Stimulated activated CD8-positive, alpha-beta memory T cell treated with anti-CD3 and anti-CD28 coated beads, Interleukin-2, amount 100 ng/mL, for 1 hour (primary cell): ENCODE measurements at places on chromosomes 4 and X.

GRCh38 chr4:89906777-89907521, 12.3 kb downstream of the MMRN1 start:
- no peak for DNase-seq

- DNase-seq: no peak
These were observed 16.8 kb downstream of the MEPE start for GRCh38 chr4:87849612-87850011.

GRCh38 chrX:47185241-47185640, 8.4 kb upstream of the UBA1 start:
- no peak for DNase-seq

DNA sequence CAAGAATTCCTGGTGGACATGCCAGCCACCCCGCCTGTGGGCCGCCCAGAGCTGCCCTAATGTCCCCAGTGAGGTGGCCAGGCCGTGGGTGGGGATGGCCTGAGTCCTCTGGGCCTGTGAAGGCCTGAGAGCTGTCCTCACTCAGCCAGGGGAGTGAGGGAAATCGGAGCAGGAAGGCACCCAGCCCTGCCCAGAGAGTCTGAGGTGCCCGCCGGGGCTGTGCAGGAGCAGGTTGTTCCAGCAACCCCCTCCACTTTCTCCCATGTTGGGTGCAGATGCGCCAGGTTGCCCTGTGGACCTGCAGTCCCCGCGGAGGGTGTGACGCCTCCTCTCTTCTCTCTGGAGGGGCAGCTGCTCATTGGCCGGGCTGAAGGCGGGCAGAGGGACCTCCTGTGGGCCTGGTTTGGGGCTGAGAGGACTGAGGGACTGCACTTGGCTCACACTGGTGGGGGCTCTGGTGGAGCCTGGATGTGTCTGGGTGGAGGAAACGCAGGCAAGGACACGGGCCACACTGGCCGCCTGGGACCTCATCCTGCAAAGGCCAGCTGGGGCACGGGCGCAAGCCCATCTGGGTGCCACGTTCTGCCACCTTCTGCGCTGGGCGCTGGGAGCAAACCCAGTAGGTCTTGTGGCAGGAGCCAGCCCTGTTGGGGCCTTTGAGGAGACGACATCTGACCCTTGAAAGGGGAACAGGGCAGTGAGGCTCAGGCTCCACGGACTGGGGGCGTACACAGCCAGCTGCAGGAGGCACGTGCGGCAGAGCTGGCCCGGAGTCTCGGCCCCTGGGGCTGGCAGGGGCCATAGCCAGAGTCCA, 14.0 kb downstream of the DOK7 start:
- no peak for DNase-seq

GRCh38 chr4:147093206-147093605, 147.5 kb upstream of the TTC29 start:
- DNase-seq: no peak

DNA sequence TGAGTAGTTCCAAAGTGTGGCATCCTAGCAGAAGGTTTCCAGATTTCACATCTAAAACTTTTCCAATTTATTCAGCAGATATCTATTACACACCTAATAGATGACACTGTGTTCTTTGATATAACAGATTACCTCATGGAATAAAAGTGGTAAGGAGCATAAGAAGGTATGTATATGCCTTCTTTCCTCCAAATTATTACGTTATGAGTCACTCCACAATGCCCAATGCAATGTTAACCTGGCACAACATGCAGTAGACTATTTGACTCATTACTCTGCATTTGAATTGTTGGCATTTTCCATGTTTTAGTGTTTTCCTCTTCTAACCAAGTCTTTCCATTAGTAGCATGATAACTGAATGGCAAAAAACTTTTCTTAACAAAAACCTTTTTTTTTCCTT, 383.6 kb downstream of the ADGRL3 start:
- DNase-seq: no peak

GRCh38 chr4:5973486-5974220, 44.6 kb downstream of the C4orf50 start:
- no peak for DNase-seq

DNA sequence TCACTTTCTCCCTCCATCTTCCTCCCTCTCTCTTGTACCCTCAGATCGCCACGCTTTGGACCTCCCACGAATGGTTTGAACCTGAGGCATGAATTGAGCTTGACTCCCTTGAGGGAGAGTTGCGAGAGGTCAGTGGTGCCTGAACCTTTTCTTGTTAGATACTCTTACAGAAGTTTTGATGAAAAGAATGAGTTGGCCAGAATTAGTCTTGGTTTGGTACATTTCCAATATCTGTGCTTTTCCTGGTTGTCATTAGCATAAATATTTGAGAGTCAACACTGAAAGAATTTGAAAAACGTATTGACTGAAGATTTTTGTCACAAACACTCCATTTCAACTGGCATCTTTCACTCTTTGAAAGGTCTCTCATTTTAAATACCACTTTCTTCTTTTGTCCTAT, 510.6 kb upstream of the DIPK2B start:
- DNase-seq: no peak

GRCh38 chr4:40557736-40558135, 71.9 kb downstream of the RBM47 start:
- no peak for DNase-seq

- DNase-seq: no peak
These were observed 704 bp downstream of the FAM3A start for GRCh38 chrX:154515090-154515965.

DNA sequence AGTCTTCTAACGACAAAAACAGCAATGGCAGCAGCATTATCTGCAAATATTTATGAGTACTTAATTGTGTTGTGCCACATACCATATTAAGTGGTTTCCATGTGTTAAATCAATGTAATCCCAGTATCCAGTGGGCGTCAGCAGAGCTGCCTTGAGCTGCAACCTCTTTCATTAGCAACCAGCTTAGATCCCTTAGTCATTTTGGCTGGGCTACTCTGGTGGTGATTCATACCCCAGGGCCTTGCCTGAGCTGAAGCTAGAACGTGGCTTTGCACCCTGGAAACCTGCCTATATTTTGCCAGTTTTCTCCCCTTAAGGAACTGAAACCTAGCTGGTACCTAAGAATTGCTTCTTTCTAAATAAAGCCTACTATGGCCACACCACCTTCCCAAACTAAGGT, 474.3 kb upstream of the FTHL17 start:
- DNase-seq: no peak

DNA sequence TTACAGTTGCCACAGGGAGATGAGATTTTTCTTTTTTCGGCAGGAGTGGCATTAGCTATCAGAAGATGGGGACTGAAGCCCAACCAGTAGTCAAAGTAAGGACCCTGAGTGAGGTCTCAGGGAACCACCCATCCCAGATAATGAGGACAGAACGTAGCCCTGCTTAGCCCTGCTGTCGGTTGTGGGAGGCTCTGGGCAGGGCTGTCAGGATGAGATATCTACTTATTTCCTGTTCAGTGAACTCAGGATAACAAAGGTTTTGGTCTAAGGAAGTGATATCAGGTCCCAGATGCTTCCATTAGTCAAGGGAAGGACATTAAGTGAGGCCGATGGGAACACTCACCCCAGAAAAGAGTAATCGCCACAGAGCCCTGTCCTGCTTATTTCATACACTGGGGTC, 2.3 kb downstream of the MAGEB16 start:
- no peak for DNase-seq

DNA sequence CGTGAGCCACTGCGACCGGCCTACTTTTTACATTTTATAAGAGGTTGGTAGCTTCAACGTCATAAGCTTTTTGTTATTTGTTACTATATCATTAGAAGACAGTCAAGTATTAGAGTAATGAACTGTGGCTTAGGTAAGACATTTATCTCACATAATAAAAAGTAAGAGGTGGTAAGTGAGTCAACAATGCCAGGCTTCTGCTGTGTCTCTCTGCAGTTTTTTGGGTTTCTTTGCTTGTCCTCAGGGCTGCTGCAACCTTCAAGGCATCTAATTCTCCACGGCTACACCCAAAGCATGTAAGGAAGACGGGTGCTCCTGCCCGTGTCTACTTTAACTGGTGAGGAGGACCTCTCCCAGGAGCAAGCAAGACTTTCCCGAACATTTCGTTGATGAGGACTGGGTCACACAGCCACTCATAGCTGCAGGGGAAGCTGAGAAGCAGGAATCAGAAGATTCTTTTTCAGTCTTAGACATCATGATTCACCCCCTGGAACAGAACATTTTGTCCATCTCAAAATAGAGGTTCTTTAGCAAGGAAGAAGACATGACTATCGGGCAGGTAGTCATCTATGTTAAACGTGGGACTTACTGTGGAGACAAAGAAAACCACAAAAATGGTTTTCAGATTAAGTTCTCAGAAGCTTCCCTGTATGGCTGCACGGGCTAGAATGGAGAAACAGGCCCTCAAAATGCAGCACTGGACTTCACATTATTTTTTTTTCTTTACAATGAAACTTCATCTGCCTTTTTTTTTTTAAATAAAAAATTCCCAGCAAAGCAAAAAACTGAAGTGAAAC, 13.0 kb upstream of the RHOH start:
- no peak for DNase-seq

GRCh38 chr4:150207871-150208270, 129.6 kb downstream of the DCLK2 start:
- no peak for DNase-seq

DNA sequence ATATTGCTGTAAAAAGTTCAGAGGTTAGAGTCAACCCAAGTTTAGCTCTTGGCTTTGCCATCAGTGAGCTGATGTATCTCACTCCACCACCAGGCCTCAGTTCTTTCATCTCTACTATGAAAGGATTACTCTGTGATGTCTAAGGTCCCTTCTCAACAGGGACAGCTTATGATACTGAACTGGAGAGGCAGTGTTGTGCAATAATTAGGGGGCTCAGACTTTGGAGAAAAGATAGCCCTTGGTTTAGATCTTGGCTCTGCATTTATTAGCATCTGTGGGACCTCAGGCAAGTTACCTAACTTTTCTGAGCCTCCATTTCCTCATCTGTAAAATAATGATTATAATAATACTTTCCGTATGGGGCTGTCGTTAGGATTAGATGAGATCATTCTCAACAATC, 89.0 kb downstream of the COL4A6 start:
- no peak for DNase-seq

DNA sequence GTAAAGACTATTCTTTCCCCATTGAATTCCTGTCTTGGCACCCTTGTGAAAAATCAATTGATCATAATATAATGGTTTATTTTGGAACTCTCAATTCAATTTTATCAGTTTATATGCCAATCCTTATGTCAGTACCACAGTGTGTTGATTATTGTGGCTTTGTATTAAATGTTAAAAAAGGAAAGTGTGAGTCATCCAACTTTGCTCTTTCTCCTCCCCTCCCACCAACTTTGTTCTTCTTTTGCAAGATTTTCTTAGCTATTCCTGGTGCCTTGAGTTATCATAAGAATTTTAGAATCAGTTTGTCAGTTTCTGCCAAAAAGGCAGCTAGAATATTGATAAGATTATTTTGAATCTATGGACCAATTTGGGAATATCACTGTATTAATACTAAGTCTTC, 11.2 kb upstream of the RNF175 start:
- DNase-seq: no peak
